Coronary artery (tissue), 2 donors: ENCODE measurements at places on chromosomes 2 and 18.
A peak's percentile ranks its signal among the peaks of the same experiment; 100 is the strongest.

- no peak for DNase-seq
Observed at GRCh38 chr2:114127372-114127771, 237.5 kb downstream of the ACTR3 start.

- DNase-seq: no peak
Observed at GRCh38 chr18:59779979-59780378, 82.8 kb upstream of the CCBE1 start.

GRCh38 chr2:50346629-50347357 lies 685.1 kb downstream of the NRXN1 start:
- no peak for DNase-seq

GRCh38 chr2:207399301-207399700 lies 130.5 kb upstream of the CREB1 start:
- DNase-seq: no peak

DNA sequence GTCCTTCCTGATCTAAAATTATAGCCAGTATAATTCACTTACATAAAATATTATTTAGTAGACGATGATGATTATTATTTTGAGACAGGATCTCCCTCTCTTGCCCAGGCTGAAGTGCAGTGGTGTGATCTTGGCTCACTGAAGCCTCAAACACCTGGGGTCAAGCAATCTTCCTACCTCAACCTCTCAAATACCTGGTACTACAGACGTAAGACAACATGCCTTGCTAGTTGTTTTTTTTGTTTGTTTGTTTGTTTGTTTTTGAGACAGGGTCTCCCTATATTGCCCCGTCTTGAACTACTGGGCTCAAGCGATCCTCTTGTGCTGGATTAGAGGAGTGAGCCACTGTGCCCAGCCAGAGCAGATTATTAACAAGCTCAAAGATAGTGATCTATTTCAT lies 399.1 kb upstream of the ZNF804A start:
- no peak for DNase-seq

- DNase-seq: no peak
Observed at GRCh38 chr18:60122339-60122738, 222.5 kb downstream of the PMAIP1 start.

DNA sequence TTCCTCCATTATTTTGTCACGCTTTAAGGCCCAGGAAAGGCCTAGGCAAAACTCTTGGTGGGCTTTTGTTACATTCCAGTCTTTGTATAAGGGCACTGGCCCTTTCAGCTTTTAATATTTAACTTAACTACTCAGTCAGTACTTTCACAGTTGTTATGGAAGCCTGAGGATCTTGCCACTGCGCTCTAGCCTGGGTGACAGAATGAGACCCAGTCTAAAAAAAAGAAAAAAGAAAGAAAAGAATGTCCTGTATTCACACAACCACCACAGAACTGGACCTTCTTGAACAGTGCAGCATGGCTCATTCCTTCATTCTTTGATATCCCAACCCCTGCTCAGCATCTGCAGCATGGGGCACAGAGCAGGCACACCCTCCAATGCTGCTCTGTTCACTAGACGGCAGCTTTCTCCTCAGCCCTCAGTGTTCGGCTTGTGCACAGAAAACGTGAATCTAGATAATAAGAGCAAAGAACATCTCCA lies 93.4 kb upstream of the MSH2 start:
- no peak for DNase-seq

- no peak for DNase-seq
Observed at GRCh38 chr2:121098556-121098955, 186.4 kb downstream of the TFCP2L1 start.

DNA sequence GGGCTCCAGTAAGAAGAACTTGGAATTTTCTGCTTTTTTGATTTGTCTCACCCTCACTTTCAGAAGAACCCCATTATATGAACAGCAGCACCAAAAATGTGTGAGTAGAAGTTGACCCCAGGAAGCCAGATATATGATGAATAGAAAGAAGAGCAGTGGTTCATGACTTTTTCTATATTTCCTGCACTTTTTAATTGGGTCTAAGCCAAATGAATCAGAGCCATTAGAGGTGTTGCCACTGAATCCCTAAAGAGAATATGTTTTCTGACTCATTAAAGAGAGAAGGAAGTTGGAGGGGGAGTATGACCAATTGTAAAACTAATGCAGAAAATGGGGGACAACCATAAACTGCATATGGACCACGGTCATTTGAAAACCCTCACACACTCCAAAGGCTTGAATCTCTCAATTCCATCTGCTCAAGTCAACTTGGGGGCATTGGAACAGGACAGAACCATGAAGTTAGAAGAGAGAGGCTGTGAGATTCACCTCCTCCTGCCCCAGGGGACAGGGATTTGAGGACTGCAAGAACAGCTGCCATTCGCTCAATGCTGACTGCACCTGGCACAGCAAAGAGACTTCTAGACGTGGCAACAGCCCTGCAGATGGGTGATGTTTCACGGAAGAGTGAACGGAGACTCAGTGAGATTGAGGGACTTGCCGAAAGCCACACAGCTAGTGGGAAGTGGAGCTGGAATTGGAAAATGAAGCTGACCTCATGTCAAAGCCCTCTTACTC lies 3.0 kb downstream of the DAPL1 start:
- DNase-seq: no peak

- DNase-seq: peak; percentile 46
Observed at GRCh38 chr18:46627136-46627535, 29.9 kb downstream of the LOXHD1 start.

- DNase-seq: no peak
Observed at GRCh38 chr2:85221067-85221691, 88.0 kb downstream of the TCF7L1 start.

DNA sequence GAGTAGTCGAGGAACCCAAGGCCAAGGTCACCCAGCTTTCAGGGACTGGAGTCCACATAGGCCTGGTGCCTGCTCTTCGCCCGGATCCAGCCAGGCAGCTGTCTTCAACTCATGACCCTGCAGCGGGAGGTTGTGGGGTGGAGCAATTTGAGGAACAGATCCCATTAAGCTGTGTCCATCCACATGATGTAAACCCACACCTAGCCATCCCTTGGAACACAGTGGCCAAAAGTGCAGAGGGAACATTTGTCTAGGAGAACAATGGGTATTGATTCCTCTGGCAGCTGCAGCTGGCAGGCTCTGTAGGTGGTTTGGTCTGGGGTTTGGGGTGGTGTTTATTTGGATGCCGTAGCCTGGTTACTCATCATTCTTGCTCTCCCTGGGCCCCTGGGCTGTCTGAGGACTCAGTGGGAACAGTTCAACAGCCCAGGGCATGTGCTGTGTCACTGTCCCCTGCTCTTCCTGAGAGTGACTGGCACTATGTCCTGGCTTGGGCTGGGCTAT lies 99.4 kb downstream of the TFCP2L1 start:
- peak; percentile 62 for DNase-seq

GRCh38 chr2:15984368-15985255 lies 44.3 kb downstream of the MYCN start:
- no peak for DNase-seq

- DNase-seq: no peak
Observed at GRCh38 chr2:127422559-127423477, 4.6 kb downstream of the PROC start.

DNA sequence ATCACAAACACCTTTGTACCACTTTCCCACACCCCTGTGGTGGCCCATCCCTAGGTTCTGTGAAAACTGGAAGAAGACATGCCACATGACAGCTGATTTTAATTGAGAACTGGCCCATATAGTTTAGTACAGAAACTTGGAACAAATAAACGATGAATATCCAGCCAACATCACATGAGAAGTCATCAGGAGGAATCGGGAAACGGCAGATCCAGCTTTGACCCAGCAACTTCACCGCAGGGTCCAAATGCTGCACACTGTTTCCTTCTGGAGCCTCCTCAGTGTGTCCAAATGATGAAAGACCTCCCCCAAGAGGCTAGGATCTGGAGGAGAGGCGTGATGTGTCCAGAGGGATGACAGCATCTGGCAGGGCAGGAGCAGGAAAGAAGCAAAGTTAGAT lies 75.5 kb downstream of the COPS8 start:
- no peak for DNase-seq

DNA sequence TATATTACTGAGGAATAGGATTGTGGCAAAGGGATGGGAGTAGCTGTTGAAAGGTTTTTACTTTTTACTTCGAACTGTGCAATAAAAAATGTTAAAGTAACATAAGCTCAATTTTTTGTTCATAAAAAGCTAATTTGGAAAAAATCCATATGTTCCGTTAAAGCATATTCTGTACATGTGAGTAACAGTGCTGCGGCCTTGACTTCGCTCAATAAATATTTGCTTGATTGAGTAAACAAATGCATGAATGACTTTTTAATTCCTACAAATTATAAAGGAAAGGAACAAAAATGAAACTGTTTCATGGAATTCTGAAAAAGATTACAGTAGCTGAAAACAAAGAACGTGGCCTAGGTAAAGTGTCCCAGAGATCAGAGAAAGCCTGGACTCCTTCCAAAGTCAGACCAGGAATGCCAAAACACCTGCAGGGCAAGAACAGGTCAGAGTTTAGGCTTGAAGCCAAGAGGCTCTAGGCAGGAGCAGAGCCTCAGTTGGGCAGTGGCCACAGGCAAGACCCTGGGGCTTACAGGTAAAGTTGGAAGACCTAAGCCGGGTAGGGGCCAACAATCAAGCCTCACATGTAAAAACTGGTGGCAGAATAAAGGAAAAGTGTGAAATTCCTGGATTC lies 44.3 kb upstream of the FIGN start:
- DNase-seq: no peak
